ENCODE measurements at places on chromosomes 2 and 18.

DNA sequence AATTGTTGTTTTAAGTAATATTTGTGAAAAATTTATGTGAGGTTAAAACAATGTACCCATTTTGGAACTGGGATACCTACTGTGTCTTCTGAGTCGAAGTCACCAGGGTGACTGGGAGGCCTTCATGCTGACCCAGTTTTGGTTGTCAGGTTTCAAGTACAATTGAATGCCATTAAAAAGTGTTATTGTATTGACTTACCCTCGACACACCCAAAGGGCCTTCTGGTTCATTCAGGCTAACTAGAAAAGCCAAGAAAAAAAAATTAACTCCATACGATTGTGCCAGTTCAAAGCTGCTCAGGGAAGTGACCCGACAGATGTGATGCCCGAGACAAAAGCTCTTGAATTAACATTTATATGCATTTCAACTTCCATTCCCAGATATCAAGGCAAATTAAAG, 190.0 kb downstream of the ST6GAL2 start:
- no peak for DNase-seq

DNA sequence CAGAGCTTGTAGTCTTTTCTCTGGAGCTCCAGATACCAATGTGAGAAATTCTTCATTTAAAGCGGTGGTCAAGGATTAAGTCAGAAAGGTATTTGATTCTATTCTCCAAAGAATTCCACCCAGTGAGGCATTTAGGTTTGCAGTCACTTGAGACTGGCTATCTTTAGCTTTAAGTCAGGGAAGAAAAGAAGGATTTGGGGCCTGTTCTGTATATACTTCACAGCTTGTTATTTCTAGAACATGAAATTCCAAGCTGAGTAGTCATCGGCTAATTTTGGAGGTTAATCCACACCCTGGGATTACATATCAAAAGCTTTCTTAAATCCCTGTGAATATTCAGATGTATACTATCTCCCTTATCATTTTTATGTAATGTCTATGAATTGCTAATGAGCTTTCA, 39.4 kb downstream of the MYOM1 start:
- no peak for DNase-seq

- no peak for DNase-seq
Observed at GRCh38 chr2:241070811-241071676, 31.0 kb downstream of the MTERF4 start.

GRCh38 chr2:210199186-210199765, 26.0 kb downstream of the ACADL start:
- no peak for DNase-seq

GRCh38 chr2:106575955-106576354, 88.8 kb downstream of the CD8B2 start:
- DNase-seq = no peak
